ENCODE measurements at places on chromosomes 3 and 15. TPM values are rescaled to one million over a fixed set of nuclear protein-coding genes. Genes with fewer than 3 reads are reported as not detected.

GRCh38 chr3:16741890-16742289 is 136.7 kb upstream of the DAZL start:
- DNase-seq = peak; percentile 21

GRCh38 chr3:151305775-151306151 is 10.9 kb downstream of the GPR87 start:
- DNase-seq = peak; percentile 62

DNA sequence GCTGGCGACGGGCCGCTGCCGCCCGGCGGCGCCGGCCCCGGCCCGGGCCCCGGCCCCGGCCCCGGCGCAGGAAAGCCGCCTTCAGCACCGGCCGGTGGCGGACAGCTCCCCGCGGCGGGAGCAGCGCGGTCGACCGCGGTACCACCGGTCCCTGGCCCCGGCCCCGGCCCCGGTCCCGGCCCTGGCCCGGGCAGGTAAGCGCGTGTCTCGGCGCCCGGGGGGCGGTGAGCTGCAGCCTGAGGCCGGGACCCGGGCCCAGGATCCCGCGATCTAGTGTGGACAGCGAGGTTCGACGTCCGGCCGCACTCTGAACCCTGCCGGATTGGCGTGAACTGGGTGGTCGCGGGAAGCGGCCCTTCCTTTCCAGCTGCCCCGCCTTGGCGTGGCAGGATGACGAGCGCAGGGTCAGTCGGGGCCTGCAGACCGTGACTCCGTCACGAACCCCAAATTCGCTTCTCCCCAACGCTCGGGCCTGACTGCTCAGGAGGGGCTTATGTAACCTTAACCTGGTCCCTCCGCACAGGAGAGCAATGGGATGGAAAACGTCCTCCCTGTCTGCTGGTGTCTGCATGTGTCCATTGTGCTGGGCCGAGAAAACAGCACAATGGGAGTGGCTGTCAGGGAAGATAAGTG is 472 bp downstream of the BSN start:
- DNase-seq = no peak

Gene P2RY1
- under 0.01 TPM for total RNA-seq

Gene SELENOS
- 68.7 TPM for total RNA-seq

Data from Daoy (cell line).